Kidney (tissue), 22 donors: ENCODE measurements at places on chromosomes 2 and 18. TPM values are rescaled to one million over a fixed set of nuclear protein-coding genes. Genes with fewer than 3 reads are reported as not detected.

DNA sequence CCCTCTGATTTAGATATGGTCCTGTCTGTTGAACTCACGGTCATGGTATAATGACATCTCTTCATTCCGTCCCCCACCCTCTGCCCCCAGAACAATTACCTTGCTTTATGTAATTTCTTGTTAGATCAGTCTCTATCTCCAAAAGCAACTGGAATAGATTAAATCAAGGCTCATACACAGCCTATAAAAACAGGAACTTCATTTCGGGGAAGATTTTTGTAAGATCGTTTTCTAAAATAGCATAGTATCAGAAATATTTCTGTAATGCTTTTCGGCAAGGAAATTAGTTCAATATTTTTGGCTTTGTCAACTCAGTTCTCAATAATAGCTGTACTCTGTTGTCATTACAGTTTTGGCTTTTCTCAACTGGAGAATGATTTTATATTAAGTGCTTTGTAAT, 157.2 kb downstream of the FMNL2 start:
- H3K4me3 ChIP-seq = no peak overlapping the region
- H3K27me3 ChIP-seq = no peaks in the 10 kb centered on the region
- H3K36me3 ChIP-seq = no peaks in the 10 kb centered on the region
- H3K4me1 ChIP-seq = peaks cover 13% of the 10 kb centered on the region

- no peak overlapping the region for H3K27ac ChIP-seq
- no peaks in the 10 kb centered on the region for H3K4me1 ChIP-seq
- peak; percentile 60 for DNase-seq
These were observed 563.9 kb downstream of the DCC start for GRCh38 chr18:52903857-52904256.

- no peak overlapping the region for H3K27ac ChIP-seq
- no peak overlapping the region for H3K4me3 ChIP-seq
- no peaks in the 10 kb centered on the region for H3K27me3 ChIP-seq
- no peaks in the 10 kb centered on the region for H3K4me1 ChIP-seq
- no peak for DNase-seq
These were observed 21.2 kb upstream of the ODC1 start for GRCh38 chr2:10469301-10469700.

- no peaks in the 10 kb centered on the region for H3K36me3 ChIP-seq
- H3K4me1 ChIP-seq = no peaks in the 10 kb centered on the region
- DNase-seq = no peak
- no peaks in the 10 kb centered on the region for H3K27me3 ChIP-seq
These were observed 10.0 kb downstream of the FHOD3 start for GRCh38 chr18:36307513-36307912.

DNA sequence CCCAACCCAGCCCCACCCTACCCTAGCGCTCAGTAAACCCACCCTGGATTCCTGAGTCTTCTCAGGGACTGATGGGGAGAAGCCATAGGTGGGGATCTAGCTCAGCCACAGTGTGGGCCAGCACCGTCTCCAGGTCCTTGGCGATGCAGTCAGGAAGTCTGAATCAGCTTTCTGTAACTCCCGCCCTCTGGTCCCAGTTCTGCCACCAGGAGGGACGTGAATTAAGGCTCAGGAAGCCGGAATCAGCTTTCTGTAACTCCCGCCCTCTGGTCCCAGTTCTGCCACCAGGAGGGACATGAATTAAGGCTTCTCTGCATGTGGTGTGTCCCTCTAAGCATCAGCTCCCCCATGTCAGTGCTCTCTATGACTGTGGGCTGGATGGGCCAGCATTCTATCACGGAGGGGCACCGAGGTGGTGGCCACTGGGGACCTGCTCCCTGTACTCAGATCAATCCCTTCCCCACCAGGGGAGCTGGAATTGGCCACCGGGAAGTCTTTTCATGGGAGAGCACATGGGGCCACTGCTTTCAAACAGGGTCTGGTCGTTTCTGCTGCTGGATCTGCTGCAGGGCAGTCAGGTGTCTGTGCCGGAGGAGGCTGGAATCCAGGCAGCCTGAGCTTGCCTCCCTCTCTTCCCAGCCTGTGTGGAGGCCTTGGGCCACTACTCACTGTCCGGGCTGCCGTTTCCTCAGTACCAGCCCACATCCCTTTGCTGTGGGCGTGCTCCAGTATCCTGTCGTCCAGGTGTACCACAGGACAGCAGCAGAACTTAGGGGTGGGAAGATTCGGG, 24.7 kb downstream of the ASB18 start:
- no peak overlapping the region for H3K27ac ChIP-seq
- no peaks in the 10 kb centered on the region for H3K4me1 ChIP-seq
- H3K27me3 ChIP-seq = peaks cover 22% of the 10 kb centered on the region
- no peak for DNase-seq

DNA sequence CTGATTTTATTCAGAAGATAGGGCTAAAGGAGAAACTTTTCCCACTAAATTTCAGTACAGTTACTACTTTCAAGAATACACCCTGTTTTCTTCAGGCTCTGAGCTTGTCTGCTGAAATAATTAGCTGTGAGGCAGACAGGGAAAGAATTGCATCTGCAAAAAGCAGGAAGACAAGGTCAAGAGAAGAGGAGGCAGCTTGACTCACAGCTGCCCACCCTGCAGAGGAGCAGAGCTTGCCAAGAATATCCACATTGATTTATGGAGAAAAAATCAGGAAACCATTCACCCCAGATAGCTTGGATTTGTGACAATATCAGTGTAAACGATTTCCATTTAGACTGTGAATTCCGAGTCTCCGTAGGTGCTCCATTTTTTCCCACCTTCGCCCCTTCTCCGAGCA, 49.0 kb downstream of the ACTR2 start:
- H3K27me3 ChIP-seq = no peaks in the 10 kb centered on the region
- H3K27ac ChIP-seq = no peak overlapping the region
- no peak overlapping the region for H3K4me3 ChIP-seq
- DNase-seq = peak; percentile 54
- peaks cover 2% of the 10 kb centered on the region for H3K4me1 ChIP-seq

- no peak overlapping the region for H3K27ac ChIP-seq
- H3K36me3 ChIP-seq = peaks cover 14% of the 10 kb centered on the region
- no peaks in the 10 kb centered on the region for H3K4me1 ChIP-seq
- H3K4me3 ChIP-seq = no peak overlapping the region
- no peak for DNase-seq
- no peaks in the 10 kb centered on the region for H3K27me3 ChIP-seq
These were observed 31.6 kb downstream of the NDUFS1 start for GRCh38 chr2:206127656-206128055.

GRCh38 chr2:98691303-98691702, 39.6 kb downstream of the MGAT4A start:
- no peak overlapping the region for H3K4me3 ChIP-seq
- H3K27ac ChIP-seq = peak overlapping the region; percentile 27
- peaks cover 17% of the 10 kb centered on the region for H3K4me1 ChIP-seq

DNA sequence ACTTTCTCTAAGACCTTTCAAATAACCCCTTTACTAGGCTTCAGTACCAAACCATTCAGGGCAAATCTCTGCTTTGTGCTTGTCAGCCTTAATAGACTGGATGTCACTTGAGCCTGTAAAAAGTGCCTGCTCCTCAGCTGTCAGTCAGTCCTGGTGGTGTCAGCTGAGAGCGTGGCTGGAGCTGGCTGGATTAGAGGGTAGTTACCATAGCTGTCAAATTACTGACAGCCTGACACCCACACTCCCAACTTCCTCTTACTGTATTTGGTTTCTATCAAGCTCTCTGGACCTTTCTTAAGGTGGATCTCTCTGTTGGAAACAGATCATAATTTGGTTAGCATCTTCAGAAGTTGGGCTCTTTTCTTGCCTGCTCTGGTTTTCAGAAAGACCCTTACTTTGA, 371.4 kb upstream of the ATP5MC3 start:
- H3K27ac ChIP-seq = no peak overlapping the region
- H3K27me3 ChIP-seq = no peaks in the 10 kb centered on the region
- H3K4me1 ChIP-seq = no peaks in the 10 kb centered on the region

GRCh38 chr2:110869472-110870446, 137.4 kb downstream of the ACOXL start:
- DNase-seq = no peak
- H3K27me3 ChIP-seq = no peaks in the 10 kb centered on the region
- no peaks in the 10 kb centered on the region for H3K36me3 ChIP-seq

- no peaks in the 10 kb centered on the region for H3K27me3 ChIP-seq
- no peaks in the 10 kb centered on the region for H3K4me1 ChIP-seq
- no peak for DNase-seq
- H3K36me3 ChIP-seq = no peaks in the 10 kb centered on the region
- no peak overlapping the region for H3K4me3 ChIP-seq
- no peak overlapping the region for H3K27ac ChIP-seq
These were observed 119.3 kb downstream of the ABCA12 start for GRCh38 chr2:215019085-215019484.

GRCh38 chr2:10034333-10035052, 8.9 kb upstream of the KLF11 start:
- no peaks in the 10 kb centered on the region for H3K36me3 ChIP-seq
- no peak overlapping the region for H3K27ac ChIP-seq
- no peak for DNase-seq
- no peaks in the 10 kb centered on the region for H3K27me3 ChIP-seq

GRCh38 chr2:75606761-75607399, 39.7 kb upstream of the MRPL19 start:
- no peak for DNase-seq
- no peaks in the 10 kb centered on the region for H3K36me3 ChIP-seq
- H3K27ac ChIP-seq = peak overlapping the region; percentile 91
- peaks cover 66% of the 10 kb centered on the region for H3K4me1 ChIP-seq
- H3K4me3 ChIP-seq = no peak overlapping the region

- H3K4me3 ChIP-seq = no peak overlapping the region
- no peaks in the 10 kb centered on the region for H3K27me3 ChIP-seq
- no peaks in the 10 kb centered on the region for H3K4me1 ChIP-seq
- H3K36me3 ChIP-seq = no peaks in the 10 kb centered on the region
- no peak for DNase-seq
These were observed 2089.7 kb upstream of the CELF4 start for GRCh38 chr18:39655341-39655740.

- H3K27me3 ChIP-seq = no peaks in the 10 kb centered on the region
- H3K4me1 ChIP-seq = peaks cover 8% of the 10 kb centered on the region
- no peak overlapping the region for H3K4me3 ChIP-seq
- DNase-seq = no peak
These were observed 1.5 kb downstream of the NDC80 start for GRCh38 chr18:2572892-2573291.

GRCh38 chr2:113273981-113274380, 4.7 kb downstream of the PAX8 start:
- peaks cover 14% of the 10 kb centered on the region for H3K36me3 ChIP-seq
- H3K4me3 ChIP-seq = peak overlapping the region; percentile 95
- H3K4me1 ChIP-seq = peaks cover 27% of the 10 kb centered on the region
- peaks cover 32% of the 10 kb centered on the region for H3K27me3 ChIP-seq
- H3K27ac ChIP-seq = peak overlapping the region; percentile 98
- DNase-seq = no peak

- no peaks in the 10 kb centered on the region for H3K27me3 ChIP-seq
- no peak overlapping the region for H3K4me3 ChIP-seq
- DNase-seq = no peak
- no peaks in the 10 kb centered on the region for H3K36me3 ChIP-seq
These were observed 41.8 kb downstream of the CNGA3 start for GRCh38 chr2:98388081-98388480.

- H3K27ac ChIP-seq = no peak overlapping the region
- no peak overlapping the region for H3K4me3 ChIP-seq
- no peak for DNase-seq
- H3K27me3 ChIP-seq = no peaks in the 10 kb centered on the region
- H3K4me1 ChIP-seq = no peaks in the 10 kb centered on the region
- no peaks in the 10 kb centered on the region for H3K36me3 ChIP-seq
These were observed 206.1 kb upstream of the CDH7 start for GRCh38 chr18:65544701-65545100.

- H3K4me3 ChIP-seq = no peak overlapping the region
- H3K36me3 ChIP-seq = no peaks in the 10 kb centered on the region
These were observed 139.9 kb downstream of the TANC1 start for GRCh38 chr2:159108181-159108893.

- H3K27me3 ChIP-seq = no peaks in the 10 kb centered on the region
- no peak overlapping the region for H3K27ac ChIP-seq
- no peak for DNase-seq
- no peaks in the 10 kb centered on the region for H3K4me1 ChIP-seq
These were observed 977.6 kb downstream of the SUCLG1 start for GRCh38 chr2:83481436-83481835.

- no peaks in the 10 kb centered on the region for H3K27me3 ChIP-seq
- H3K4me1 ChIP-seq = no peaks in the 10 kb centered on the region
- no peak for DNase-seq
- no peak overlapping the region for H3K4me3 ChIP-seq
- H3K27ac ChIP-seq = no peak overlapping the region
- no peaks in the 10 kb centered on the region for H3K36me3 ChIP-seq
These were observed 294.3 kb upstream of the MEX3C start for GRCh38 chr18:51491678-51492372.

DNA sequence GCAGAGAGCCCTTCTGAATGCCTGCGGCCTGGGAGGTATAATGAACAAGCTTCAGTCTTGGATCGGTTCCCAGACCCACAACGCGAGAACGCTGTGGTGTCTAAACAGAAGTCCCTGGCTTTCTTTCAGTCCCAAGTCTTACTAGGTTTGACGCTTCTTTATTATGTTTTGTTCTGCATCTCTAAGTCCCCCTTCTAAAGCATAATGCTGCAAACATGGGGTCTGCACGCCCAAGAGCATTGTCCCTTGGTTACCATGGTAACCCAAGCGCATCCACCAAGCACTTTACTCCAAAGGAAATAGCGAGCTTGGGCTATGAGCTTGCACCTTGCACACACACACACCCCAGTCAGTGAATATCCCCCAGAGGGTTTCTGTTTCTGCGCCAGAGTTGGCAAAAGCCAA, 193.7 kb downstream of the INO80D start:
- no peaks in the 10 kb centered on the region for H3K27me3 ChIP-seq
- H3K4me1 ChIP-seq = no peaks in the 10 kb centered on the region
- no peak overlapping the region for H3K27ac ChIP-seq
- no peaks in the 10 kb centered on the region for H3K36me3 ChIP-seq

DNA sequence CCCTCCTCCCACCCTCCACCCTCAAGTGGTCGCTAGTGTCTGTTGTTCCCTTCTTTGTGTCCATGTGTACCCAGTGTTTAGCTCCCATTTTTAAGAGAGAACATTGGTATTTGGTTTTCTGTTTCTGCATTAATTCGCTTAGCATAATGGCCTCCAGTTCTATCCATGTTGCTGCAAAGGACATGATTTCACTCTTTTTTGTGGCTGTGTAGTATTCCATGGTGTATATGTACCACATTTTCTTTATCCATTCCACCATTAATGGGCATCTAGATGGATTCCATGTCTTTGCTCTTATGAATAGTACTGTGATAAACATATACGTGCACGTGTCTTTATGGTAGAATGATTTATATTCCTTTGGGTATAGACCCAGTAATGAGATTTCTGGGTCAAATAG, 42.9 kb downstream of the TSPYL6 start:
- no peaks in the 10 kb centered on the region for H3K4me1 ChIP-seq
- H3K27ac ChIP-seq = no peak overlapping the region
- no peak for DNase-seq
- no peaks in the 10 kb centered on the region for H3K36me3 ChIP-seq

The CDC42EP3 gene
- 34.1 TPM for total RNA-seq

The HIBCH gene
- total RNA-seq = 35.7 TPM

The SPATS2L gene
- 166 TPM for total RNA-seq

The REG3G gene
- 8.8 TPM for total RNA-seq

The SATB2 gene
- 17.5 TPM for total RNA-seq

The ANKRD30B gene
- total RNA-seq = not detected

The ERFE gene
- total RNA-seq = 61.4 TPM

The PLA2R1 gene
- 6.6 TPM for total RNA-seq

The REEP1 gene
- total RNA-seq = 4.3 TPM

The MFSD2B gene
- total RNA-seq = 0.54 TPM
